ENCODE measurements at places on chromosomes 1 and 21.
A peak's percentile ranks its signal among the peaks of the same experiment; 100 is the strongest.

DNA sequence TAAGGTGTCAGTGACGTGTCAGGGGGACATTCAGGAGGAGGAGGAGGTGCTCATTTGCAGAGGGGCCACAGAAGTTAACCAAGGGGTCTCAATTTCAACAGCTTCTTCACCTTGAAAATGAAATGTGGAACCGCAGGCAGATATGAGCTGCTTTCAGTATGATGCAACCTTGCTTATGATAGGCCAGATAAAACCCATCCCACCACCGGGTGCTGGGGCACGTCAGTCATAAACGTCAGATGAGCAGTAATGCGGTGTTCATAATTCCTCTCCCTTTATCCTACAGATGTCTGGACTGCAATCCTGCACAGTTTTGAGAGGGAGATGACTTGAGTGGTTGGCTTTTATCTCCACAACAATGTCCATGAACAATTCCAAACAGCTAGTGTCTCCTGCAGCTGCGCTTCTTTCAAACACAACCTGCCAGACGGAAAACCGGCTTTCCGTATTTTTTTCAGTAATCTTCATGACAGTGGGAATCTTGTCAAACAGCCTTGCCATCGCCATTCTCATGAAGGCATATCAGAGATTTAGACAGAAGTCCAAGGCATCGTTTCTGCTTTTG is 1.7 kb downstream of the PTGFR start:
- DNase-seq = no peak

- no peak for DNase-seq
Observed at GRCh38 chr1:8026976-8027747, 1.1 kb upstream of the ERRFI1 start.

GRCh38 chr1:12454406-12455391 is 163.3 kb downstream of the DHRS3 start:
- no peak for DNase-seq

DNA sequence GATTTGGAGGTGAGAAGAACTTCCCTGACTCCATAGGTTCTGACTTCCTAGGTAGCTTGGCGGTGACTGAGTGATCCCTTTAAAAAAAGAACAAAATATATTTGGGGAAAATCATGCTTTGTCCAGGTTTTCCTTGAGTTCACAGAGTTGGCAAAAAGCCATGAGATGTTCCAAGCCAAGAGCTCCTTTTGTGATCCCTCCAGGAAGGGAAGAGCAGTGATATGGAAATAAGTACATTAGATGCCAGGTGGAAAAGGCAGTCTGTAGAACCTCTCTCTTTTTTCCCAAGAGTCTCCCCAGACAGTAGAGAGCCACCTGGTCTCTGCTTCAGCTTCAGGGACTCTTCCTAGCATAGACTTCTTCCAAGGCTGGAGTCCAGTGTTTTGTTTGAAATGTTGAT is 10.2 kb downstream of the TLCD4 start:
- DNase-seq = no peak

DNA sequence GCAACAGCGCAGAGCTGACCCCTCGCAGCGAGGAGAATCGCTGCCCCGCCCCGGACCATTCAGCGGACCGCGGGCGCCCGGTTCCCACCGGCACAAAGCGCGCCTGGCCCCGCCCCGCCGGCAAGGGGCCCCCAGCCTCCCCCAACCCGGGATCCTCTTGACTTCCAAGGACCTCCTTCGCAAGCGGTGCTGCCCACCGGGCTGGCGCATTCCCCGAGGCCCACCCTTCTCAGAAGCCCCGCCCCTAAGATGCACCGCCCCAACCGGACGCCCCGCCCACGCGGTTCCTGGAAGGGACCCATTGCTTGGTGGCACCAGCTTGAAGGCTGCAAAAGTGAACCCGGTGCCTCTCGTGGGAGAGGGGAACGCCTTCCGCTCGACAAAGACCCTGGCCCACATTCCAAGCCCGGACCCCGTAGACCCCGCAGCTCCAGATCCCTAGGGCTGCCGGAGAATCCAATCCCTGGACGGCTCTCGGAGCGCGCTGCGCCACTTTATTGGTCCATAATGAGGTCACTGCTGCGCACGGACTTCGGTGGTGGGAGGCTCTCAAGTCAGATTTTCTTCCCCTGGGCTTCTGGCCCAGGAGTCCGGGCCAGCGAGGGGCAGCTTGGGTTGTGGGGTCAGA is 2.0 kb downstream of the HES3 start:
- DNase-seq = no peak

DNA sequence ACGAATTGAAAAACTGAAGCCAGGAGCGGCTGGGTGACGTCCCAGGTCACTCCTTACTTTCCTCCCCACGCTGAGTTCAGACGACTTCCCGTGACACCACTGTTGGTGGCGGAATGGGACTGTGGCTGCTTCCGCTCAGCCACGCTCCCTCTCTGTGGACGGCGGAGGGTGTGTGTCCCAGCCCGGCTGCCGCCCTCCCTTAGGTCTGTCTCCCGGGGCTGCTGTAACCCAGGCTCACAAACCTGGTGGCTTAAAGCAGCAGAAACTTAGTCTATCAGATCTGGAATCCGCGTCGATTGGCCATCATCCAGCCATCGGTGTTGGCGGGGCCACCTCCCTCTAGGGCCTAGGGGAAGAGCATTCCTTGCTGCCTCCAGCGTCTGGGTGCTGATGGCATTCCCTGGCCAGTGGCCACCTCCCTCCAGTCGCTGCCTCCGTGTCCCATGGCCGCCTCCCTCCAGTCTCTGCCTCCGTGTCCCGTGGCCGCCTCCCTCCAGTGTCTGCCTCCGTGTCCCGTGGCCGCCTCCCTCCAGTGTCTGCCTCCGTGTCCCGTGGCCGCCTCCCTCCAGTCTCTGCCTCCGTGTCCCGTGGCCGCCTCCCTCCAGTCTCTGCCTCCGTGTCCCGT is 17.5 kb downstream of the TRPM2 start:
- no peak for DNase-seq

- DNase-seq = no peak
Observed at GRCh38 chr1:108592030-108592759, 32.3 kb downstream of the EEIG2 start.

GRCh38 chr1:67635055-67635809 is 49.8 kb upstream of the GADD45A start:
- DNase-seq = peak; percentile 28

GRCh38 chr1:180811886-180812285 is 100.8 kb upstream of the KIAA1614 start:
- DNase-seq = no peak

- no peak for DNase-seq
Observed at GRCh38 chr1:194013561-194013960, 827.1 kb upstream of the B3GALT2 start.

DNA sequence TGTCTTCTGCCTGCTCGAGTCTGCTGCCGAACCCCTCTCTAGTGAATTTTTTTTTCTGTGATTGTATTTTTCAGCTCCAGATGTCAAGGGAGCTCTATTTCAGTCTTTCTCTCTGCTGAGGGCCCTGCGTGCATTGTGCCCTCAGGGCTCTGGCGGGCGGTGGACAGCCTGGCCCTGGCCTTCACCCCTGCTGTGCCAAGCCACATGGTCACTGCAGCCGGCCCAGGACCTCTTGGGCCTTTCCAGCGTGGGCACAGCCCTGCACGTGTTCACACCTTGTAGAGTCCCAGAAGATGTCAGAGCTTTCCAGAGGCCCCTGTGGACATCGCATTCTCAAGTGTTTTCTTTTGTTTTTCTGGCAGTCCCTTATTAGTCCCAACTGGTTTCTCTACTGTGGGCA is 55.7 kb downstream of the PCNT start:
- DNase-seq = no peak

DNA sequence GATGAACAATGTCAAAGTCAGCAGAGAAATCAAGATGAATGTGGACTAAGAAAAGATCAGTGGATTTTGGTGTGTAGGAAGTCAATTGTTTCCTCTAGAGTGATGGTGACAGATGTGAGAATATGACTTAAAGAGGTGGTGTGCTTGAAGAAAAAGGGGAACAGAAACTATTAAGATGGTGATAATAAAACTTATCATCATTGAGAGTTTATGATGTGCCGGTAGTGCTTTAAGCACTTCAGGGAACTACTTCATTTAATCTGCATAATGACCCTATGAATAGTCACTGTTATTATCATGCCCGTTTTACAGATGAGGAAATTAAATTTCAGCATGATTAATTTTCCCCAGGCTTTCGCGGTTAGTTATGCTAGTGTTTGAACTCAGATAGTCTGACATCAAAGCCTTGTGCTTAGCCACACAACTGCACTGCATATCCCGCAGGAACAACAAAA is 246.9 kb upstream of the LRRC7 start:
- DNase-seq = no peak

DNA sequence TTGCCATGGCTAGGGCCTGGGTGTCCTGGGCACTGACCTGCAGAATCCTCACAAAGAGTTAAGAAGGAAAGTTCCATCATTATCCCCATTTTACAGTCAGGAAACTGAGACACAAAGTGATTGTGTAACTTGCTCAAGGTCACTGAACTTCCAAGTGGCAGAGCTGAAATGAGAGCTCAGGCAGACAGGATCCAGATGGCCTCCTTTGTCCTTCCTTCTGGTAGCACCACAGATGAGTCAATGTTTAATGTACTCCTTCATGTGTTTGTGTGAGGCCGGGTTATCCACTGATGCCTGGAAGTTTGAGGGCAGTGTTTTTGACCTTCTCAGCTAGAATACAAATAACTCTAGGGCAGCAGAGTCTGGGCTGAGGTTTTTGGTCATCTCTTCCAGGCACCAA is 207.0 kb downstream of the TNR start:
- DNase-seq = no peak

DNA sequence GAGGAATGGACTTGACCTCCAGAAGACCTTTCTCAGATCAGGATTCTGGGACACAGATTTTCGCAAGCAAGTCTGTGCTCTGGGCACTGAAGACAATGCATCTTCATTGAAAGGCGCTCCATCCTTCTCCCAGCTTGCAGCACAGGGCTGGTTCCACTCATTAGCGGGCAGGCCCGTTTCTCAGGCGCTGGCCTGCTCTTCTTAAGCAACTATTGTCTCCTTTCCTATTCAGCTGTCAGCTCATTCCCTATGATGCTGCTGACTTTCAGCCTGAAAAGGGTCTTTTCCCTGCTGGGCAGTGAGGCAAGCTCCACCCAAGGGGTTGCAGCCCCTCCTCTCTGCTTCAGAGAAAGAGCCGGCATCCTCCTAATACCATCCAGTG is 91.9 kb upstream of the PLXNA2 start:
- DNase-seq = no peak

DNA sequence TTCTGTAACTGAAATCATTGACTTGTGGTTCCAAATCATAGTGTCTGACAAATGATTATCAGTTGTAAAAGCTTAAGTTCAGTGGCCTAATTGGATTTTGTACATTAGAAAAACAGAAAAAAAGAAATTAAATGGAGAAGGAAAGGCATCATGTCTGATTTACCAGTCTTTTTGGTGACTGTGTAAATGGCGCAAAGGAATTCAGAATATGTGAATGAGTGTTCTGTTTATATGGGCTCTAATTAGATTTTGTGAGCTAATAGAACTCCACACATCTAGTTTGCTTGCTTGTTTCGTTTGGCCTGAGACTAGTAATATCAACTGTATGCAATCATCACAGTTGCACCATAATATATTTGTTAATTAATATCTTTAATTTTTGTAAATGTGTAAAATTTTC is 151.7 kb downstream of the PLA2G4A start:
- no peak for DNase-seq

GRCh38 chr1:97911266-97912215 is 9.3 kb downstream of the DPYD start:
- no peak for DNase-seq

- no peak for DNase-seq
Observed at GRCh38 chr1:217230412-217230811, 400.5 kb downstream of the GPATCH2 start.

- DNase-seq = no peak
Observed at GRCh38 chr1:85148524-85149250, 52.1 kb downstream of the SYDE2 start.

DNA sequence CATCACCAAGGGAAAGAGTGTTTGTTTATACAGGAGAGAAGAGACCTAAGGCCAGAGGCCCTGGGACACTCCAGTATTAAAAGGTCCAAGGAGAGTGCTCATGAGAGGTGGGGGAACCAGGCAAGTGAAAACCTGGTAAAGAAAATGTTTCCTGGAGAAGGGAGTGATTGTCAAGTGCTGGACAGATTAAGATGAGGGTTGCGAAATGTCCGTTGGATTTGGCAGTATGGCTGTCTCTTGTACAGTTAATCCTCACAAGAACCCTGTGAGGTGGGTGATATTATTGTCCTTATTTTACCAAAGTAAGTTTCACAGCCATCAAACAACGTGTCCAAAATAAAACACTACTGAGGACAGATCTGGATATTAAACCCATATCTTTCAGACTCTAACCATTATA is 44.2 kb downstream of the RPAP2 start:
- no peak for DNase-seq

DNA sequence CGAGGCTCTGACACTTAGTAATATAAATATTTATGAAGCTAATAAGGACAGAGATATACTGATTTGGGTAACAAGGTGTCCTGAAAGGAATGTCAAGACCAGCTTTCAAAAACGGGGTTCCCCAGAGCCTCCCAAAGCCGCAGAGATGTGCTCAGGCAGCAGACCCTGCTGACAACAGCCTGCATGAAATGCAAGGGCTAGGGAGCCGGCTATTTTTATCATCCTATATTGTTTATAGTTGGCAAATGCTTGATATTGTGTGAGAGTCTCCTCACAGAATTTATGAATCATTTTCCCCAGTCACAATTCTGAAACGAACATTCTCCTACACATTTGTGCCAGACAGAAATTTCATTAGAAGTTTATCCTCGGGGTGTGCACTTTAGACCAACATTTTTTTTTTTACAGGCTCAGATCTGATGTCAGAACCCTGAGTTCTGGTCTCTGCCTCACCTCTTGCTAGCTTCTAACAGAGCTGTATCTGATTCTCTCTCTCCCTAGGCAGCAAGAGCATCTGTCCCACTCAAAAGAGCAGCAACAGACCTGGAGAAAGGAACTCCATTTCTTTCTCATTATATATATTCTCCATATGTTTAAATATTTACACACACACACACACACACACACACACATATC is 302.3 kb upstream of the PLD5 start:
- DNase-seq = no peak

Measured in HL-60 (cell line).